Cerebellar nuclear complex (tissue), 1 donor: ENCODE measurements at places on chromosomes 1 and 21.
A peak's percentile ranks its signal among the peaks of the same experiment; 100 is the strongest.

GRCh38 chr1:175317309-175317708, 124.7 kb upstream of the KIAA0040 start:
- DNase-seq, result no peak

DNA sequence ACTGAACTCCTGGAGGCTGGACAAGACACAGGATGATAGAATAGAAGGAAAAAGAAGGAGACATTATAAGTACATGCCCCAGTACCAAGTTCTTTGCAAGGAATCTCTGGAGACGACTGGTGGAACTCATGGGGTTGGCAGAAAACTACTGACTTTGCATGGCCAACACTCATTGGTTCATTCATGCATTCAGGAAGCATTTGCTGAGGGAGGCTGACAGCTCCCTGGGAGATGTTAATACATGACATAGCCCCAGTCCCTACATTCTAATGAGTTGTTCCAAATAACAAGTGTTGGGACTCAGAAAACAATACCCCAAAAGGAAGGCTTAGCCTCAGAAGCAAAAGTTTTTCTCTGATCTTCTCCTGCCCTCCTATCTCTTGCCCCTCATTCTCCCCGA, 172.8 kb upstream of the IRF2BP2 start:
- no peak for DNase-seq

DNA sequence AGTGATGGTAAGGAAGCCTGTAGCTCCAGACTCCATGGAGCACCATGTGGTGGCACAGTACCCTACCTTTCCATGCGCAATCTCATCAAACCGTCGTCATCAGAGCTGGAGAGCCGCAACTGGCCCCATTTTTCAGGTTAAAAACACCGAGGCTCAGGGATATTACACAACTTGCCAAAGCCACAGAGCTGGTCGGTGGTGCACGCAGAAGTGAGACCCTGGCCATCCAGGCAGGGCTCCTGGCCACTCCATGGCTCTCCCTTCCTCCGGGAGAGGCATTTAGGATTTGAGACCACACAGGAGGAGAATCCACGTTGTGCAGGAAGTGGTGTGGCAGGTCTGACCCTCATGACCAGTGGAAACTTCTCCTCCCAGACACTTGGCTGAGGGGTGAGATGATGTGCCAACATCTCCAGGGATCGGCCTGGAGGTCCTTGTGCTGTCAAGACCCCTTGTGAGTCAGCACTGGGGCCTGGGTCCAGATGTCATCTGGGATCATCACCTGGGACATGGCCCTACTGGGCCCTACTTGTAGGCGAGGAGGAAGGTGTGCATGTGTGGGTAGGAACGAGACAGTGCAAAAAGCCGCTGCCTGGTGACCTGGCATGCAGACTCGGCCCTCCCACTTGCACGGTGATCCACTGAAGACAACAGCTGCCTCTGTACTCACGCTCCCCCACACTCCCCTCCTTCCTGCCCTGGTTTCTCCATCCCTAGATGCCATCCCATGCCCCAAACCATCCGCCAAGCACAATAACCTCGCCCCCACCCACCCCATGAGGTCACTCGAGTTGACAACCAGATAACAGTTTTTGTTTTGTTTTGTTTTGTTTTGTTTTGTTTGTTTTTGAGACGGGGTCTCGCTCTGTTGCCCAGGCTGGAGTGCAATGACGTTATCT, 10.4 kb downstream of the TFF3 start:
- DNase-seq, result no peak

- peak; percentile 57 for DNase-seq
These were observed at the start of gene IGSF9 for GRCh38 chr1:159945483-159946241. TSS of gene IGSF9 (minus strand) at chr1:159945613. CDS start at chr1:159943454, 2,159 bp downstream.

- no peak for DNase-seq
These were observed 2.3 kb upstream of the DMRTA2 start for GRCh38 chr1:50425376-50426107.

DNA sequence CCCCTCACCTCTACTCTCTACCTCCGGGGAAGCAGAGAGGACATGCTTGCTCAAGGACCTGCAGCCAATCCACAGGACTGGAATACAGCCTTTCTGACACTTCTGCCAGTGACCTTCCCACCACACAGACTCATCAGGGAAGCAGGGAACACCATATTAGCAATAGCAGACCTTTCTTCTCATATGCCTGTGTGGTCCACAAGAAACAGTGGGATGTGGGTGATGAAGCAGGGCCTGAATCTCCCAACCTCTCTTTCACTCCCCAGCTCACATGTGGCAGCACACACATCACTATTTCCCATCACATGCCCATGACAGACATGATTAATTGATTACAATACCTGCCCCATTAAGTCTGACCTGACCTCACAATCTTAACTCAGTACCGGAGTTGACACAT, 695.1 kb downstream of the MATN1 start:
- no peak for DNase-seq

DNA sequence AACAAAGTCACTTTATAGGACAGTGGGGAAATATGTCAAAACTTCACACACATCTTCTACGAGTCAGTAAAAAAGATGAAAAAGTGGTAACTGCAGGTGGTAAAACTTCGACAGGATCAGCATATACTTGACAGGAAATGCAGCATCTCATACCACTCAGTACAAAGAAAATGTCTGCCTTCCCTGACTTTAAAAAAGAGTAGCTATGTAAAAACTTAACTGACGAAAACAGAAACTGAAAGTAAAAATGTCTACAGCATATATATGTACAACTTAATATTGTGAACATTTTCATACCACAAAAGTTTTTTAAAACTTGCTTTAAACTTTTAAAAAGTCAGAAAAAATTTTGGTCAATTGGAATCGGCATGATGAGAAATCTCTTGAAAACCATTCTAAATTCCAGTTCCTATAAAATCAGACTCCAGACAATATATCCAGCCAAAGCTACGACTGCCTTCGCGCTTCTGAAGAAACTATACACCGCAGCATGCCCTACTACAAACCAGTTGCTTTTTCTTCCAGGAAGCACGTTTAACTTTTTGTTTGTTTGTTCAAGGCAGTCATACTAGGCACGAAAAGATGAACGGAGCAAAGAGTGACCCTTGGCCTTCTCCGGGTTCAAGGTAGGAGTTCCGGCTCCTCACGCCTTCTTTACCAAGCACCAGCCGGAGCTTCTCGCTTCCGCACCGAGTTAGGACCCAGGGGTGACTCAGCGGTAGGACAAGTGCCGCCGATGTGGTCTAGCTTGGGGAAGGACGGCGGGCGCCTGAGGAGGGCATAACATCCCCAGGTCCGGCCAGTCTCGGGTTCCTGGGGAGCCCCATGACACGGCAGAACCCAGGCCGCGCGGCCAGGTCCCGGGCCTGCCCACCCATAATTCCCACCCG, 612 bp downstream of the PSMA5 start:
- no peak for DNase-seq

DNA sequence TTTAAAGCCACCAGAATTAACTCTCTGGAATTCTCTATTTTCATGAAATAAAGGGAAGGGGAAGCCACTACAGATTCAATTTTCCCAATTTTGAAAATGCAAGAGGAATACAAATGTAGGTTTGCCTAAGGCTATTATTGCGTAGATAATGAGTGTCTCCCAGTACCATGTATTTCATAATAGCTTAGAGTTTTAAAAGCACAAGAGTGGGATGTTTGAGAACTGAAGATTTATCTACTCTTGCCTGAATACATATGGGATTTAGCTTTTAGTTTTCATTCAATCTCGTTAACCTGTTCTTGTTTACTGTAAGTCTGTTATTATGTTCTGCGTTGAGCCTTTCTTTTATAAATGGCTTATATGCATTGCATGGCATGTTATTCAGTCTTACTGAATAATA, 795.1 kb downstream of the BRINP3 start:
- DNase-seq, result no peak
